Ammon's horn (tissue), 1 donor: ENCODE measurements at places on chromosomes 11 and 22.

DNA sequence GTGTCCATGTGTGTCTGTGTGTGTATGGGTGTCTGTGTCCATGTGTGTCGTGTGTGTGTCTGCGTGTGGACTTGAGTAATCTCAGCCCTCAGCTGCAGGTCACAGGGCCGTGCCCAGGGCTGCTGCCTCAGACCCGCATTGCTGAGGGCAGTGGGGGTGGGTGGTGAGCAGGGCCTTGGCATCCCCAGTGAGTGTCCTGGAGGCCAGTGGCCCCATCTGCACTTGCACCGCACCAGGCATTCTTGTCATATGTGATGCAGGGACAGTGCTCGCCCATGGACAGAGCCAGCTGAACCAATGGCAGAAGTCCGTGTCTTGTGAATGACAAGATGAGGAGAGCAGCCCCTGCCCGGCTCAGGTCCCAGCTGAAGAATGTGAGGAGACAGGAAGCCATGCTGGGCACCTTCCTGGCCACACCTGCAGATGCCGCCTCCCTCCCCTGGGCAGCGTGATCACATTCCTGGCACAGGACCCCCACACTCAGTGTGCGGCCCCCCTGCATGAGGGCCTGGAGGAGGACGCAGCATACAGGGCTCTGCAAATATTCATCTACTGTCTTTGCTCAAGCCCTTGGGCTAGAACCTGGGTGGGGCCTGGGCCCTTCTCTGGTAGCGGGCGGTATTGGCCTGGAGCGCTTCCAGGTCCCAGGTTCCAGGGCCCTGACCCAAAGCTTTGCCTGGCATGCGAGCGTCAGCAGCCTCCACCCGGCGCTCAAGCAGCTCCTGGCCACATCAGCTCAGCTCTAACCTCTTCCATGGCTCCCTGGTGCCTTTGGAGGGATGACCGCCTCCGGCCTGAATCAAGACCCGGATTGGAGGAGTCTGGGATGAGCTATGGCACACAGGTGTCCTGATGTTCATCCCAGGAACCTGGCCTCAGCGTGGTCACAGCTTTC lies 3.9 kb downstream of the ALDH3B2 start:
- no peak for DNase-seq

GRCh38 chr11:103091064-103091800 lies 728 bp downstream of the DCUN1D5 start:
- peak; percentile 37 for DNase-seq

DNA sequence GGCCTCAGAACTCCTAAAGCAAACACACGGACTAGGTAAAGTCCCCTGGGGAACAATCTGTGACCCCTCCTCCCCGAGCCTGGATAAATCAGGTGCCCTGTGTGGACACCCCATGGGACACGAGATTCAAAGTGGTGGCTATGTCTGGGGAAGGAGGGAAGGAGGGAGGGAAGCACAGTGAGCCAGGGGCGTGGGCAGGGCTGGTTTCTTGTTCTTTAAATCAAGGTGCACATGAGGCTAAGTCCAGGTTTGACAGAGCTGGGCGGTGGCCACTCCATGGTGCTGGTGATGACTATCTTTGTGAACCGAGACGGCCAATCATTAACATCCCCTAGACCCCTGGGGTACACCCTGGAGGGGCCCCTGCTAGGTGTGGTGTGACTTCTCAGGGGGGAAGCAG lies 20.3 kb upstream of the TH start:
- DNase-seq: no peak

DNA sequence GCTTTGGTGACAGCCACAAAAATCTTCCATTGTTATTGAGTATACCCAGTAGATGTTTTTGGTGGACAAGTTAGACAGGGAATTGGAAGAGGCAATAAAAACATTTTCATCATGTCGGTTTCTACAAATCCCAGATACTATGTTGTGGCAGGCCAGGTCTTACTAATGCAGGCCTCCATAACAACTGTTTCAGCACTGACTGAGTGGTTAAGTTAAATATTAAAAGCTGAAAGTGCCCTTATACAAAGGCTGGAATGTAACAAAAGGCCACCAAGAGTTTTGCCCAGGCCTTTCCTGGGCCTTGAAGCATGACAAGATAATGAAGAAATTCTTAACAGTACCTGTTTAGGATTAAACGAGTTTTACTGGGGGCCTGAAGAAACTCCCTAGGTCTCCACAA lies 29.3 kb downstream of the DMC1 start:
- DNase-seq: no peak

DNA sequence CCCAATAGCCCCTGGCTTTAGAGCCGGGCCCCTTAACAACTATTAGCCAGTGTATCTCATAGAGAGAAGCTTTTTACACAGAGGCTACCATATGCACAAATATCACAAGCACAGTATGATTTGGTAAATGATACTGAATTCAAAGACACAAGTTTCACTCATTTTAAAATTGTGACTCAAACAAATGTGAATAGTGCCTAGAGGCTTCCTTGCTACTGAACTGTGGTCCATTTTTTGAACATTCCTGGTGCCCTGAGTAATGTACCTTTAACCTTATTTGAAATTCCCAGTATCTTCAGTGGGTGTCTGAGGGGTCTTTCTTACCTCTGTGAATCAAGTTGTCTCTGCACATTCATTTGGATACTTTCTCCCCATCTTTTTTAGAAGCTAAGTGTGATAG lies 156.2 kb downstream of the MAML2 start:
- DNase-seq: no peak
